SW 1271 (cell line): ENCODE measurements at places on chromosomes 6 and 20.

- no peak for DNase-seq
Measured at GRCh38 chr6:14664112-14664601, 546.6 kb downstream of the CD83 start.

- DNase-seq: no peak
Measured at GRCh38 chr6:160679402-160679769, 15.3 kb upstream of the LPA start.

GRCh38 chr6:2731281-2731909 is 19.3 kb downstream of the MYLK4 start:
- DNase-seq: no peak

DNA sequence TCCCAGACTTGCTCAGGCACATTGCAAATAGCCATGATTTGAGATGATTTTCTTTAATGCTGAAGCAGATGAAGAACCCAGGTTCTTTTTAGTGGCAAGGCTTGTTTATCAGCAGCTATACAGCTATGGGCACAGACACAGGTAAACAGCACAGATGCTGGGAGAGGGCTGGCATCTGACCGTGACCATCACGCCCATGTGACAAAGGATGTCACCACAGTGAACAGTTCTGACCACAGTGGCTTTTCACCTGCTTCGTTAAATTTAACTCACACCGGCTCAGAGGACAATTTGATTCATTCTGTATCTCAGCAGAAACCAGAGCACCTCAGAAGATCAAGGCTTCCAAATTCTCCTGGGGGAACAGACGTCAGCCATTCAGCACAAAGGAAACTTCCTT is 142.6 kb downstream of the CDH26 start:
- DNase-seq: no peak

DNA sequence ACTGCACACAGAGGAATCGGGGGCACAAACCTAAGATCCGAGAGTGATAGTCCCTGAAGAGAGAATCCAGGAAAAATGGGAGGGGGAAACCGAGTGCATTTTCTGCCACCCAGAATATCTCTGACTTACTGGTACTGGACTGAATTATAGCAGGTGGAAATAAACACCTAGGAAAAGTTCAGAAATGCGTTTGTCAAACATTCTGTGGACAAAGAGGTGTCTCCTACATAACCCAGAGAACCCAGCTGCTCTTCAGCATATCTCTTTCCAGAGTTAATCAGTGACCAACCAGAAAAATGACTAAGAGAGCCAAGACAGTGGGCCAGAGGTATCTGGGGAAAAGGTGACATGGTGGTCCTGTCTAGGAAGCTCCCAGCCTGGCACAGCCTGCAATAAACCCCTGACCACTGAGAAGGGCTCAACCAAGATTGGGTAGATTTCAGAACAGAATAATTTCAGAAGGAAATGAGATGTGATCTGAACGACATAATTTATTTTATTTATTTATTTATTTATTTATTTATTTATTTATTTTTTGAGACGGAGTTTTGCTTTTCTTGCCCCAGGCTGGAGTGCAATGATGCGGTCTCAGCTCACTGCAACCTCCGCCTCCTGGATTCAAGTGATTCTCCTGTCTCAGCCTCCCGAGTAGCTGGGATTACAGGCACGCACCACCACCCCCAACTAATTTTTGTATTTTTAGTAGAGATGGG is 6.0 kb upstream of the VNN1 start:
- DNase-seq: no peak

- peak; percentile 23 for DNase-seq
Measured at GRCh38 chr6:112468359-112468758, 121.2 kb downstream of the RFPL4B start.

- DNase-seq: no peak
Measured at GRCh38 chr6:97689078-97689754, 406.2 kb upstream of the MMS22L start.

- DNase-seq: peak; percentile 77
Measured at GRCh38 chr6:56713254-56713672, 70.6 kb upstream of the DST start.
